Caudate nucleus (tissue), 63 donors: ENCODE measurements at places on chromosomes 2 and 18.

DNA sequence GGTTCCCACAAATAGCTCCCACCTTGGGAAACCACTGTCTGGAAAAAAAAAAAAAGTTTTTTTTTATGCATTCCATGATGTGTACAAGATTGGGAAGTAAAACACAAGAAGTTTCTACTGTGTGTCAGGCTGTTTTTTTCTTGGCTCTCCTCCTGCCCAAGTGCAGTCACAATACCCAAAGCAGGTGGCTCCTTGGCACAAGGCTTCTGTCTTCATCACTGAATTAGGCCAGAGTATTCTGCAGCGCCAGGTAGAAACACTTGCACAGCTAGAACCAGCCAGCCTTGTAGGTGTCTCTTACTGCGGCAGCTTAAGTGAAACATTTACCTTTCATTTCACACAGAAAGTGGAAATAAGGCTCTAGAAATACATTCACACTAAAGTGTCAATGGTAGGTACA, 23.8 kb upstream of the MAL start:
- no peak for DNase-seq

- no peak for DNase-seq
Observed at GRCh38 chr2:241652142-241652541, 14.6 kb downstream of the ATG4B start.

DNA sequence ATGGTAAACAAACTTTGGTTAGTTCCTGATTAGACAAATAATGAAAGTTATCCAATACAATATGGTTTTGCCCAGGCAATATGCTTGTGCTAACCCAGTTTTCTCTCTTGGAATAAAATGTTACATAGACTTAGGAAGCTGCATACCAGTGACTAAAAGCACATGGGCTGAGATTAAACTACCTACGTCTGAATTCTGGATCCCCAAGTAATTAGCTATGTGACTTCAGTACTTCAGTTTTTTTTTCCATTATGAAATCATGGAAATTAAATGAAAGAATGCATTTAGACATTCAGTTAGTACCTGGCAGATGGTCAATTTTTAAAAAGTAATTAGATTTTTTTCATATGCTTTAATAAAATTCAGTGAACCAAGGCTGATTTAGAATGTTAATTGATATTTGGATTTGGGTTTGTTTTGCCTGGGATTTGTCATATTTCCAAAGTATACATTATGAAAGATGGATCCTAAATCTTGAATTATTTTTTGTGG, 213.9 kb downstream of the PTH2R start:
- no peak for DNase-seq

DNA sequence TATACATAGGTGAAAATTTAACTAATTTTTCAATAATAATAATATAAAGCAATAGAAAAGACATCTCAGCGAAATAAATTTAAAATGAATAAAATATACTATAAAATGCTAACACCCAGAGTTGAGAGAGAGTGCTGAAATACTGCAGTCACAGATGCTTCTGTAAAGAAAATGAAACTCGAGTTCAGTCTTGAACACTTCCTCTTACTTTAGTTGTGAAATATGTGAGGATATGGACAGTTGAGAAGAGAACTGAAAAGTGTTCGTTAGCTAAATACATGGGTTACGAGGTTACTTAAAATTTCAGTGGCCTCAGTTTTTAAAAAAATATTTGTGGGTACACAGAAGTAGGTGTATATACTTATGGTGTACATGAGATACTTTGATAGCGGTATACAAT, 106.8 kb downstream of the DNAH7 start:
- no peak for DNase-seq

DNA sequence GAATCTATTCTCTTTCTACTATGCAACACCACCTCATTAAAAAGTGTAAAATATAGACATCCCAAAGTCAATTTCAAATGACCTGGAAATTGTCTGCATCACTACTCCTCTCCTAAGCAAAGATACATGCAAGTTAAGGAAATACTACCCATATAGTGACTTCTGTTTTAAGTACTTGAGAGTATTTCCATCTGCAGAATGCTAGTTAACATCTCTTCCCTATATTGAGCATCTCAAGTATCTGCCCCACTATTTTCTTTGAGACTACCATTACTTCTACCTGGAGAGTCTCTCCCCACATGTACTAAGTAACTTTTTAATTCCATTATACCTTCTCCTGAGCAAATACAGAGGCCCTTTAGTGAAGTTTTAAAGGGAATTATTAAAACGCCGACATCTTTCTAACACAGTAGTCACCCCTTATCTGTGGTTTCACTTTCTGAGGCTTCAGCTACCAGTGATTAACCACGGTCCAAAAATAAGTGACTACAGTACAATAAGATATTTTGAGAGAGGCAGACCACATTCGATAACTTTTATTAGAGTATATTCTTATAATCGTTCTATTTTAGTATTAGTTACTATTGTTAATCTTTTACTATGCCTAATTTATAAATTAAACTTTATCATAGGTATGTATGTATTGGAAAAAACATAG, 21.8 kb downstream of the CWC22 start:
- no peak for DNase-seq

DNA sequence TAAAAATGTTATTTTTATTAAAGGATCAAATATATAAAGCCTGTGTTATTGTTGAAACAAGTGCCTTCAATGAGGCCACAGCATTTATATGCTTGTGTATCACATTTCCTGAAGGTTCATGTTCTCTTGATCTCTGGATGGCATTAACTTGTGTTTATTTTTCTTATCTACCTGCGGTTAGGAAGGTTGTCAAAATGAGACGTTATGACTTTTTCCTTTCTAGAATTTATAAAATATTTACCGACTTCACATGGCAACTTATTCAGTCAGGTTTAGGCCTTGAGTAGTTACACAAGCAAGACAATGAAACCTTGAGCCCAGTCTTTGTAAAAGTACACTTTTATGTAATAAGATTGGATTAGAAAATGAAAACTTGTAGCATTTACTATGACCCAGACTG, 196.4 kb upstream of the ACVR2A start:
- DNase-seq, result no peak

DNA sequence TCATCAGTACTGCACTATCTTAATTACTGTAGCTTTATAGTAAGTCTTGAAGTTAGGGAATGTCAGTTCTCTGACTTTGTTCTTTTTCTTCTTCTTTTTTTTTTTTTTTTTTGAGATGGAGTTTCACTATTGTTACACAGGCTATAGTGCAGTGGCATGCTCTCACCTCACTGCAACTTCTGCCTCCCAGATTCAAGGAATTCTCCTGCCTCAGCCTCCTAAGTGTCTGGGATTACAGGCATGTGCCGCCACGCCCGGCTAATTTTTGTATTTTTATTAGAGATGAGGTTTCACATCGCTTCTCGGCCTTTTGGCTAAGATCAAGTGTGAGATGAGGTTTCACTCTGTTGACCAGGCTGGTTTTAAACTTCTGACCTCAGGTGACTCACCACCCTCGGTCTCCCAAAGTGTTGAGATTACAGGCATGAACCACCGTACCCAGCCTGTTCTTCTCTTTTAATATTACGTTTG, 41.9 kb upstream of the TANC1 start:
- DNase-seq, result no peak

DNA sequence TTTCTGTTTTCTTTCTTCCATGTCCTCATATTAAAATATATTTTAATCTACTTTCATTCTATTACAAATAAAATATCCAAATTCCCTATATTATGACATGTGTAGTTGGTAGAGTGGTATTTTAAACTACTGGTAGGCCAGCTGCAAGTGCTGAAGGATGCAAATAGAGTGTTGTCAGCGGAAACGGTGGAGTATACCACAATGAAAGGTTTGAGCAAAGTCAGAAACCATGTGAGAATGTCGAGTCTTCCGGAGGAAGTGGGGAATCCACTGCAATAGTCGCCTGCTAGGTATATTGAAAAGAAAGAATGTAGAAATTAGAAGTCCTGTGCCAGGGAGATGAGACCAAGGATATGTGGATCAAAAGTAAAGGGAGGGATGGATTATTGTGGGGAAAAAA, 373.9 kb downstream of the DSEL start:
- no peak for DNase-seq

- DNase-seq, result no peak
Observed at GRCh38 chr2:64323197-64323596, 130.8 kb upstream of the LGALSL start.

- no peak for DNase-seq
Observed at GRCh38 chr2:191217580-191217979, 27.6 kb upstream of the MYO1B start.

GRCh38 chr2:10378189-10378588, 69.9 kb downstream of the ODC1 start:
- no peak for DNase-seq

DNA sequence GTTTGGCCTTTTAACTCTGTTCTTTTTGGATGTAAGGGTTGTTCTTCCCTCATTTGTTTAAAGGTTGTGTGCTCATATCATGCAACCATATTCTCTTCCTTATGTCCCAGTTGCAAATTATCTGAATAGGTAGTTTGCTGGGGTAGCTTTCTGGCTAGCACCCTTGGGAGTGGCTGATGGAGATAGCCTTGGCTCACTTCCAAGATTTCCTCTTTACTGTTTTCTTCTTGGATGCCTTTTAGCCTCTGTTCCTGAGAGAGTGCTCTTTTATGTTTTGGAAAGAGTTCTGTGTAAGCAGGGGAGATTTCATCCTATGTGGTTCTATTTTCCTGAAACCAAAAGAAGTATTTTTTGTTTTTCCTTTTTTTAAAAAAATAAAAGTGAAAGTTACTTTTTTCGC, 25.4 kb downstream of the USP14 start:
- no peak for DNase-seq

DNA sequence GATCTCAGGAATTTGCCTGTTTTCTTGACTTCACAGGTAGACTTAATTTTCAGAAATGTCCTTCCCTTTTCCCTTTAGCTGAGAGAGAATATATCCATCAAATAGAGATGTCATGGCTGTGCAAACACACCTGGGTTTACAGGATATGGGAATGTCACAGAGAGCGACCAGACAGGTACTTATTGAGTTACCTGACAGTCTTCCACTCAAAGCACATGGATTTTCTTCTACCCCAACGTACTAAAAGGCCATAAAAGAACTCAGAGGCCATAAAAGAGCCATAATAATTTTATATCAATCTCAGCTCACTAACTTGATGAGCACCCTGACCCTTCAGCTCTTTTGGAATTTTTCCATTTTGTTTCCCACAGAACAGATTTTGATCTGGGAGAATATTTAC, 5.3 kb upstream of the DTNA start:
- DNase-seq, result no peak

DNA sequence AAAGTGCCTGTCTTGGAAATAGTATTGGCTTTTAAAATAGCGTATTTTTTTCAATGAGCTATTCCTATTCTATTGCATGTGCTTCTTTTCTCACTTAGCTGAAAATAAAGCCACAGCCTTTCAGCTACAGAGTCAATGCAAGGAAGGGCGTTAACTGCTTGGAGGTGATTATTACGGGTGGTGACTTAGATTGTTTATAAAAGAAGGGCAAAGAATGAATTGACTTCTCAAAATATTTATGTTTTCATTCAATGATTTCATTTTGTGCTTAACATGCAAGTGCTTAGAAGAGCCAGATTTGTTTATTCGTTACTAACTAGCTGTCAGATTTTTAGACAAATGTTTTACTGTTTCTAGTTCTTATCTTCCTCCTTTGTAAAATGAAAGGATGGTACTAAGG, 2.8 kb upstream of the CHN1 start:
- no peak for DNase-seq

DNA sequence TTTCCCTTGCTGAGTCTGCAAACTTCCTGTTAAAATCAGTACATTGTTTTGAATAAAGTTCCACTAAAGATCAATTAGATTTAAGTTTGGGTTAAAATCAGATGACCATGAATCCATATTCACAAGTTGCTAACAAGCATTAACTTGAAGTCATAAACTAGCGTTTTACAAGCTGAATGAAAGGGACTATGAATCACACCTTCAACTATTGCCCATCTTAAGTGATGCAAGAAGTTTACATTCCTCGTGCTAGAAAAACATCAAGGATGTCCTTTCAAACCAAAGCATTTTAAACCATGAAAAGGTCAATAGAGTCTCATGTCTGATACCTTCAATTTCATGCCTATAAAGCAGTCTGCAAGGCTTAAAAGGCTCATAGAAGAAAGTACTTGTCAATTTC, 257.2 kb upstream of the SYT4 start:
- no peak for DNase-seq

DNA sequence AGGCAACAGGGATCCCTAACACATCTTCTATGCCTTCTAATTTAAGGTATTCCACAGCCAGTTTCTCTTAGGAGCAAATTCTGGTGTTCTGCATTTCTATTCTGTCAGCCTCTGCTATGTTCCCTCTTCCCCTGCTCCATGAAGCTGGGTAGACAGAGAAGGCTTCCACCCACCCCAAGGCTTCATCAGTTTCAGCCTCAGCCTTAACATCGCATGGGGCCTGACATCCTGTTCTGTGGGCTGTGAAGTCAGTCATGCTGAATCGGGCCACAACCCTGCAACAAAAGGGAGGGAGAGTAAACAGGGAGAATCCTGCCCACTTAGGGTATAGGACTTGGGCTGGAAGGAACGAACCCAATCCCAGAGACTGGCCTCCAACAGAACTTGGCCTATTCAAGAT, 70.6 kb upstream of the PPM1B start:
- DNase-seq, result no peak

DNA sequence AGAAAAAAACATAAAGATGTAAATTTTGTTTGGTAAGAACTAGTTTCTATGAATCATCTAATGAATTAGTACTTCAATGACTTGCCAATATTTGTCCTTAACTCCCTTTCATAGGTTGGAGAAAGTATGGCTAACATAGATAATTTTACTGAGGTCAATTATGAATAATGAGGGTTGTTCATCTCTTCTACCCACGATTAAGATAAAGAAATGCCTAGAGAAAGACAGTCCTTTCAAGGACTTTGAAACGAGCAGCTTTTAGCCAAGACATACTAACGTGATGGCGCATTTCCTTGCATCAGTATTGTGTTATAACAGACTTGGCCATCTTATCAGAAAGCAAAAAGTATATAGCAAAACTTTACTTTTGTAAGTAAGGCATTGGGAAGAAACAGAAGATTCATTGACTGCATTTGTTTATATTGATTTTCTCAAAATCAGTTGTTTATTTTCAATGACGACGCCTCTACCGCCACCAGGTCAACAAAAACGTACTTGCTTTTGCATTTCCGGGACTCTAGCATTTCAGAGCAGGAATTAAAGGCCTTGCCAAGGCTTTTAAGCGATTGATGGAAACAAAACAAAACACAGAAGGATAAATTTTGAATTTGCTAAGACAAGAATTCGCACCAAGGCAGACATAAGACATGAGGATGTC, 961 bp downstream of the RBM43 start:
- no peak for DNase-seq

GRCh38 chr2:196649202-196649601, 9.7 kb downstream of the CCDC150 start:
- no peak for DNase-seq

DNA sequence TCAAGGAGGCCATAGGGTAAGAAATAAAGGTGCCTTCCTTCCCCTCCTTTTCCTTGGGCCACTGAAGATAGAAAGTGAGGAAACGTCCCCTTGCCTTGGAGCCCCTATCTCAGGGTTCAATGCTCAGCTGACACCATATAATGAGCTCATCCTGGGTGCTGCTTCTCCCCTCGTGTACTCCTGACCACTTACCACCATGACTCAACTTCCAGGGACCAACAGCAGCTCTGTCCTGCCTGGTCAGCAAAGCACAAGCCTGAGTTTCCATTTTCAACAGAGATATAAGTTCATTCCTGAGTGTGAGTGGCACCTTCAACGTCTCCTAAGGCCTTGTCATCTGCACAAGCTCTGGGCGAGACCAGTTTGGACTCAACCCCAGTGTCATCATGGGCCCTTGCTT, 151.2 kb downstream of the CAPN13 start:
- no peak for DNase-seq

- DNase-seq, result no peak
Observed at GRCh38 chr2:97870396-97870843, 125.3 kb downstream of the TMEM131 start.
